ENCODE measurements at places on chromosomes 5 and 9. TPM values are rescaled to one million over a fixed set of nuclear protein-coding genes. Genes with fewer than 3 reads are reported as not detected.

DNA sequence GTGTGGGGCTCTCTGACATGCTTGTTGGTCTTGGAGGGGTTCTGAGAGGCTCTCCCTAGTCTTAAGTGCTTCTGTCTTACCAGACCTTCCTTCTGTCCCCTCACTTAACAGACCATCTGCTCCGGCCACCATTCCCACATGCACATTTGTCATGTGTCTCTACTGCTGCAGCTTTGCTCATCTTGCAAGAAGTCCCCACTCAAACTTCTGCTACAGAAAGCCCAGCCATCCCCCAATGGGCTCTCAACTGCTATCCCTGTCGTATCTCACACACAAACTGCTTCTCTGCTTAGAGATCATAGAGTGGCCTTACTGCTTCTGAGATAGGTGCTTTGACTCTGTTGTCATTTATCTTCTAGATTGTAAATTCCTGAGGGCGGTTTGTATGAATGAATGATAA is 69.4 kb downstream of the NUP214 start:
- DNase-seq, result no peak

CARTPT gene
- total RNA-seq, result not detected

OR1Q1 gene
- total RNA-seq, result not detected

SV2C gene
- total RNA-seq, result not detected

DNA sequence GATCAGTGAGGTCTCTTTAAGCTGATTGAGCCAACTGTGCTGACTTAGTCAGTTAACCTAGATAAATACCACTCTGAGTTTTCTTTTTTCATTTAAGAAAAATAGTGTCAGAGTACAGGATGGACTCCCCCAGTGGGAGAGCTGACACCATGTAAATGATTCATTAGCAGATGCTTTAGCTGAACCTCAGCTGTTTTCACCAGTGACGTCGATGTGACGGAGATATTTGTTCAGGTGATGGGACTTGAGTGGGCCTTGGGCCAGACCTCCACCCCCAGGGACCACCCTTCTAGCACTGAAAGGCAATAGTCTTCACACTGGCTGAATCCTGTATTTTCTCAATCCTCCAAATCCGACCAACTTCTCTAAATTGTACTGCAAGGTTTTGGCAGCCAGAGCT is 196.1 kb downstream of the GAS1 start:
- DNase-seq, result no peak

SLC25A2 gene
- 0.40 TPM for total RNA-seq
